ENCODE measurements at places on chromosomes 12 and 14.

GRCh38 chr12:110074089-110074488 is 25.8 kb upstream of the C12orf76 start:
- DNase-seq, result no peak

- no peak for DNase-seq
These were observed 167.9 kb downstream of the FOXN3 start for GRCh38 chr14:89249065-89249695.

DNA sequence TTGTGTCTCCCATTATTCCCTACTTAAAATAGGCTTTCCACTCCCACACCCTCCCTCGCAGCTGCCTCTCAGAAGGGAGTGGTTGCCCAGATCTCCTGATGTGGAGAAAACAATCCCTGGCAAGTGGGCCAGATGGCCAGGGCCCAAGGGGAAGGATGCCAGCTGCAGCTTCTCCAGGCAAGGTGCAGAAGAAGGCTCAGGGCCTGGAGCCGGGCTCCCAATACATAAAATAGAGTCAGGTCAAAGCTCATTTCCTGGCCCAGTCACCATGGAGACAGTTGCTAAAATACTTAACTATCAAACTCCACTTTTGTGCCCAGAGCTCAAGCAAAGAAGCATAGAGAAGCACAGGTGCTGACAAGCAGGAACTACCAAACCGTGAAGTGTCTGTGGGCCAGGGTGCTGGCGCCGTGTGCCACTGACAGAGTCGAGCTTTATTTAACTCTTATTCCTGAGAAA is 45.7 kb upstream of the ITPR2 start:
- DNase-seq, result no peak

- DNase-seq, result peak; percentile 39
These were observed 679 bp downstream of the ARF6 start for GRCh38 chr14:49893309-49894213.

GRCh38 chr14:37124614-37125013 is 47.8 kb downstream of the SLC25A21 start:
- DNase-seq, result no peak

DNA sequence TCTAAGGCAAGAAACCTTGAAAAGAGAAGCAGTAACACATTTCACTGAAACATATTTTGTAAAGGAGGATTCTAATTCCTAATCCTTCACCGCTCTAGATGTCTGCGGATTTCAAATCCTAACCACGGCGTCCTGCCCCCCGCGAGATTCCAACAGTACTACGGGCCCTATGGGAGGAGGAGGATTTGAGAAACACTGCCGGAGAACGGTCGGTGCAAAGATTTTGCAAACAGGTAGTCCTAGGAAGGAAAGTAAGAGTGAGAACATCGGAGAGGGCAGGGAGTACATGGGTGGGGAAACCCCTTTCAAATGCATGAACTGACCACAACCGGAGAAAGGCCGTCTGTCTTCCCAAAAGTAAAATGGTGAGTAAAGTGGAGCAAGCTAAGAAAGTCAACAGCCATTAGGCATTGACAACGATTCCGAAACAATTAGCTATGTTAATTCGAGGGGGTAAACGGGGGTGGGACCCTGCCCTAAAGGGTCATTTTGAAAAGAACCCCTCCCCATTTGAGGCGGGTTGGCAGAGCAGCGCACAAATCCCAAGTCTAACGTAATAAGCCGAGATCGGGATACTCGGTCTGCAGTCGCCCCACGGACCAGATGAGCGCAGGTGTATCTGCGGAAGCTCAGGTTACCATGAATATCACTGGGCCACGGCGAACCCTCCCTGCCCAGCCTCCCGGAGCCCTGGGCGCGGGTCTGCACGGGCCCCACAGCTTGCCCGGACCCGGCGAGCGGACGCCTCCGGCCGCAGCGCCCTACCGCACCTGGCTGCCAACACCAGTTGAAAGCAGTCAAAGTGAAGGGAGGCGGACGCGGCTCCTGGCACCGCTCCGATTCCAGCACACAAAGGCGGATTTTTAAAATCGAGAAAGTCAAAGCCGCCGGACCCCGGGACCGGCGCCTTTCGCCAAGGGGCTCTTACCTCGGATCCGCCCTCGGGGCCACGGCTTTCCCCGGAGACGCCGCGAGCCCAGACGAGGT is 662 bp downstream of the EPS8 start:
- DNase-seq, result no peak

DNA sequence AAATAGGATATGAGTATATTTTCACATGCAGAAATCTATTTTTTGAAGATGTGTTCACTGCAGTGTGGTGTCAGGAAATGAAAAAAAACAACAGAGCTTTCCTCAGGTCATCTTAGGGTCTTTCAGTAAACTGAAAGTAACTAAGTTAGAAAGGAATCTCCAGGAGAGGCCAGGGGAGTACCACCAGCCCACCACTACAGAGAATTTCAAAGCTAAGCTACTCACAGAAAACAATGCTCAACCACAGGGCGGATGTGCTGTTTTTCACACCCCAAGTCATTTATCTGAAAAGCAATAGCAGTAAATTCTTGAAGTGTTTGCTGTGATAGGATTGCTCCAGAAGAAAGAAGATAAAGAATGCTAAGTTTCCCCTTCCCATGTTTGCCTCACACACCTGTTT is 79.0 kb downstream of the IFNG start:
- DNase-seq, result no peak

DNA sequence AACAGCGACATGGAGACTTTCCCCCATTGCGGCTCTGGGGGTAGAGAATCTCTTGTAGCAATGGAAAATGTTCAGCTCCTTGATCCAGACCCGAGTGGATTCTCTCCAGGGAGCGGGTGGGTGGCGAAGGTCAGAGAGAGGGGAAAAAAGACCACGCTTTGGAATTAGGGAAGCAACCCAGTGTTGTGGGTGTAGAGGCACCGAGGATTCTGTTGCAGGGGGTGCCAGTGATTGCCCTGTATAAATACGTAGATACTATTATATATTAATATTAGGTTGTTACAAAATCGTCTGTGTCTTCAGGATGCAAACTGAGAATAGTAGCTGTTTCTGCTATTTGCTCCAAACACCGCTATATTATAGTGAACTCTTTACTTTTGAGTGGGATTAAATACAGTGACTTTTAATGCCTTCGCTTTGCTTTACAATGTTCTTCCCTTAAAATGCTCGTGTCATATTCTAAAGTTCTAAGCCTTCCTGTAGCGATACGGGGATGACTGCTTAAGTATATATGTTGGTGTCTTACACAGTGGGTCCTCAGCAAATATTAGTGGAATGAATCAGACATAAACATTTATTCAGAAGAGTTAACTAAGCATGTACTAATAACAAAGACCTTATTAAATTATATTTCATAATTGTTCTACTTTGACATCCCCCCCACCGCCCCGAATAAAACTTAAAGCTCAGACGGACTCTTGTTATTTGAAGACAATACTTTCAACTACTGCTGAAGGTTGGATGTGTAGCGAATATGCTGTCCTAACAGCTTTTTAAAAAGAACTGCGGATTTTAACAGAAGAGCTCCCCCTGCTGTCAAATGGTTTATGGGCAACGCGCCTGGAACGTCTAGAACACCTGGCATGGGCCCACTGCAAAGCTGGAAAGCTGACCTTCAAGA is 136.4 kb upstream of the KRAS start:
- DNase-seq, result no peak

DNA sequence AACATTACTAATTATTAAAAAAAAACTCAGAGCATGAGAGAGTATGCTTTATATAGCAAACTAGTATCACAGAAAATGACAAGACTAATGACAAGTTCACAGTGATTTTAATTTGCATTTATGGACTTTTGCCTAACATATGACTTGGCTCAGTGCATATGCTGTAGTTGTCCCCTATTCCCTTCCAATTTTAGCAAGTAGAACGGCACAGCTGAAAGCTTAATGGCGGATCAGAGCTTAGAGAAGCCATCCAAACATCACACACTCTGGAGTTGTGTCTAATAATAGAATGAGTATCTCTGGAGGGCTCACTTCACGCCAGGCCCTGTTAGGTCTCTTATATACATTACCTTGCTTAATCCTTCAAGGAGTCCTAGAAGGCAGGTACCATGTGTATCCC is 13.3 kb downstream of the CNIH1 start:
- no peak for DNase-seq

Measured in GOT3 (cell line).